Activated CD8-positive, alpha-beta memory T cell treated with anti-CD3 and anti-CD28 coated beads, Interleukin-2, amount 50 U/mL, for 48 hours (primary cell): ENCODE measurements at places on chromosomes 1 and 21.

DNA sequence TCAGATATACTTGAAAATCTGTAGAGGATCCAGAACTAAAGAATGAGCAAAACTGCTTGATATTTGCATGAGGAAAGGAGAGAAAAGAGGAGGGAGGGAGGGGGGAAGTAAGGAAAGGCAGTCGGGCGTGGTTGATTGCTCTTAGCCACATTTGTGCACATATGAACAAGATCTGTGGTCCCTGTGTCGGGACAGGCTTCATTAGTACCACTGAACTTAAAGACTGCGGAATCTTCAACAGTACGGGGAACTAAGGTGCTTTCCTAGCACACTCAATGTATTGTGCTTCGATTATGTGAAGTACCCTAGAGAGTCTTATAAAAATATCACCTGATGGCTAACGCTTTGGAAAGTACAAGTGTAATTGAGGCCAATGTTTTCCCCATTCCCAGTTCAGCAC lies 59.9 kb downstream of the ZBTB18 start:
- no peak for DNase-seq

DNA sequence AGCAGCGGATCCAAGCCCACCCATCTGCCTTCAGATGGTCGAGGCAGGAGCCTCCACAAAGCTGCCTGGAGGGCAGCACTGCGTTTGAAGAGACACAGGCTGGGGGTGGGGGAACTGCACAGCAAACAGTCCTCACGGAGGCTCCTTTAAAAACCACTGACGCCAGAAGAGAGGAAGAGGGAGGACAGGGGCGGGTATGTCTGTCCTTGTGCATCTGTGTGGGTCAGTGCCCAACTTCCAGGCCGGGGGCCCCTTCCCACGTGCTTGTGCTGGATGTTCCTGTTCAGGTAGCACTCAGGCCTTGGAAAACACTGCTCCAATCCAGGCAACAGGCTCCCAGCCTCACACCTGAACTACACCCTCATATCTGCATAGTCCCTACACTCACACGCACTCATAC lies 7.7 kb downstream of the AHDC1 start:
- DNase-seq: no peak

DNA sequence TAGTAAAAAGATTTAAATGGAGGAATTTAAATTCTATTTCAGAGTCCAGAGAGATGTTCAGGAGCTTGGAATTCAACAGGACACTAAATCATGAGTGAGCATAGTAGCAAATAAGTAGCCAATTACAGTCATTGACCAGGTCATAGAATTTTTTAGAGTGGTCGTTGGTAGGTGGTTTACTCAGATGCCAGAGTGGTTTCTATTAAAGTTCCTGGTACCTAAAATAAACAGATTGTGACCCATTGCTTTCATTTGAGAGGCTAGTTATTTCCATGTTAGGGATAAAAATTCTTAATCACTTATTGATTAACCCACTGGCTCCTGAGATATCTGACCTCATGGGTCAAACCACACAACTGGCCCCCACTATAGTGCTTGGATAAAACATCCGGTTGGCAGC lies 201.3 kb downstream of the ASTN1 start:
- no peak for DNase-seq

GRCh38 chr1:16009030-16009460 lies 5.0 kb downstream of the SRARP start:
- DNase-seq: peak; percentile 93

DNA sequence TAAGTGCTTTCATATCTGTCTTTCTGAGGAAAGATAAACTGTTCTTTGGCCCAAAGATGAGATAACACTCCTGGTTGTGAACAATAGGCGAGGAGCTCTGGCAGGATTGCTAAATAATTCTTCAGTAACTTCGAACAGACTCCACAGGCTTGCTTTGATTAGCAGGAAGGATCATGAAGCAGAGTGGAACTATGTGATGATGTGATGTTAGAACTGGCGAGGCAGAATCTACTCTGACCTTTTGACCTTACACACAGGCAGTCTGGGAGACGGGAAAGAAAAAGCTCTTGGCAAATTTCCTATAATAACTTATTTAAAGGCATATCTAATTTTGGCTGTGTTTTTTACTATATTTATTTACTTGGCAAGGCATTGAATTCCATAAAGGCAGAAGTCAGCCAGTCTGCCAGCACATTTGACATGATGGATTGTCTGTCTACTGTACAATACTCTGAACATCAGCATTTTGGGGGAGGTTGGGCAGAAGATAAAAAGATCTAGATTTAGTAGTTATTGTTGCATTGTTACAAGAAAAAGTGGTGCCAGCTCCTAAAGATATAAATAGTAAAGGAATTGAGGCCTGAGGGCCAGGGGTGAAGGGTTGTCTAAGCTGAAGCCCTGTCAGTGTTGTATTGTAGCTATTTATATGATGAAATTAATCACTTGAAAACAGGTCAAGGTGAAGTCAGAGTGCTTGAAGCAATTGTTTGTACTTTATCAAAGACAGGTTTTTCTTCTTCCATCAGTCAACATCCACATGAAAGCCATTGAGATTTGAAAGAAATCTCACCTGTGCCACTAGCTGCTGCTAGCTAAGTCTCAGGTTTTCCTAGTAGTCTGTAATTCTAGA lies 708.8 kb downstream of the LTN1 start:
- no peak for DNase-seq
